Aorta (tissue), 5 donors: ENCODE measurements at places on chromosomes 16 and 17. TPM values are rescaled to one million over a fixed set of nuclear protein-coding genes. Genes with fewer than 3 reads are reported as not detected.

- H3K36me3 ChIP-seq, result no peaks in the 10 kb centered on the region
- no peaks in the 10 kb centered on the region for H3K27me3 ChIP-seq
- DNase-seq, result no peak
- no peaks in the 10 kb centered on the region for H3K4me1 ChIP-seq
- H3K27ac ChIP-seq, result no peak overlapping the region
Measured at GRCh38 chr17:31386542-31387075, 4.9 kb upstream of the RAB11FIP4 start.

- no peaks in the 10 kb centered on the region for H3K27me3 ChIP-seq
- DNase-seq, result no peak
- H3K4me3 ChIP-seq, result no peak overlapping the region
- peaks cover 4% of the 10 kb centered on the region for H3K36me3 ChIP-seq
- no peak overlapping the region for H3K27ac ChIP-seq
- no peaks in the 10 kb centered on the region for H3K4me1 ChIP-seq
Measured at GRCh38 chr16:88727871-88728270, 21.6 kb downstream of the CTU2 start.

DNA sequence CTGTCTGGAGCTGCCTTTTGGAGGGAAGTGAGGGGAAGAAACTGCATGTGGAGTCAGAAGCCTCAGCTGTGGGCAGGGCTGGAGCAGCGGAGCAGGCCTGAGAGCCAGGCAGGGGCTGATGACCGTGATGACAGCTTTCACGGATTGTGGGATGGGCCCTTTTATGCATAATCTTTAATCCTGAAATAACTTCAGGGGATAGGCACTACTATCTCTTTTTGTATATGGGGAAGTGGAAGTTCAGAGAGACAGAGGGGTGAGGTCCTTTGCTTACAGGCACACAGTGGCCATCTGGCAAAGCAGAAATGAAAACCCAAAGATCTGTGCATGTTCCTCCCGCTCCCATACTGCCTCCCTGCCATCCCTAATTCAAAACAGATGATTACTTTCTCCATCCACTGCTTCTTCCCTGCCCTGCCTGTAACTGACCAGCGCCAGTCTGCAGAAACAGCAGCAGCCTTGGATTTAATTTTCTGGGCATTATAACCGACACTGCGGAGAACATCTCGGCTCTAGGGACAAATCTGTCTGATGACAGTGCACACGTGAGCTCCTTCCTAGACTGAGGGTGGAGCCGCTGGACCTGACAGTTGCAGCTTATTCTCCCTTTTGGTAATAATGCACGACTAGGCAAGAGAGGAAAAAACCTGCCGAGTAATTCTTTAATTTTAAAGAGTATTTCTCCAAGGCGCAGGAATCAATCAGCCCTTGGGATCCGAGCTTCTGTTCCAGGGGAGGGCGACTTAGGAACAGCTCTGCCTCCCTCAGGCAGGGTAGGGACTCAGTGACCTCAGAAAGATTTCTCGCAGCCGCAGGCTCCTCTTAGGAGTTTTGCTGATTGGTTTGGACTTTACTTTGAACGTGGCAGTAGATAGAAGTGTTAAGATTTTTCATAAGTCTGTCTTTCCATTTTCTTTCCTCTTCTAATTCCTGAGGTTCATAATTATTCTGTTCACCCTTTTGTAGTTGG lies 95.4 kb downstream of the UTP18 start:
- no peak overlapping the region for H3K4me3 ChIP-seq
- no peak overlapping the region for H3K27ac ChIP-seq
- no peaks in the 10 kb centered on the region for H3K27me3 ChIP-seq
- no peak for DNase-seq

DNA sequence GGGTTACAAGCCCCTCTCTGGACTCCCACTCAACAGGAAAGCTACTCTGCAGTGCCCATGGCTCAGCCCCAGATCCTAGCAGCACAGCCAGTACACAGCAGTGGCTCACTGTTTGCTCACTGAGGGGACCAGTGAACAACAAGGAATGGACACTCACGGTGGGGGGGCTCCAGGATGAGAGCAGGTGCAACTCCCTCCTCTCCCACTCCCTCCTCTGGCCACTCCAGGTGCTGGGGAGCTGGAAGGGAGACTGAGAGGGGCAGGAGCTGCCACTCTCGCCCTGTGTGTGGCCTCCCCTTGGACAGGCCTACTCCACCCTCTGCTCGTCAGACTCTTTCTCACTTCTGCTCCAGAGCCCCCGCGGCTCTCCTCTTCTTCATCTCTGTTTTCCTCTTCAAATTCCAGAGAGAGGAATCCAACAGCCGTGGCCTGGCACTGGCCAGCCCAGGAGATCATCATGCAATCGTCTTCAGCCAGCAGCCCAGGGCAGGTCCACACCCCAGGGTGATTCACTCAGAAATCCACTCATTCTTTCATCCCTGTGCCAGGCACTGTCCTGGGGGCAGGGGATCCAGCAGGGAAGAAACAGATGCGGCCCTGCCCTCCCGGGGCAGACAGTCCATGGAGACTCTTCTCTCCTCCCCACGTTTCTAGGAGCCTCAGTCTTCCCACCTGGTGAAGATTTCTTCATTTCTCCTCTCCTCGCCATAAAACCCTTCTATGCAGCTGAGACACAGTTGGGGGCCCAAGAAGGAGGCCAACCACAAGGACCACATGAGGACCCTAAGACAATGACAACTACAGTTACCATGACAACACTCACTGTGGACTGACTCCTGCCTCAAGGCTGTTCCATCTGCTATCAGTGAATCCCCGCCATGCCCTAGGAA lies 30.7 kb downstream of the CFAP20 start:
- no peaks in the 10 kb centered on the region for H3K36me3 ChIP-seq
- no peak overlapping the region for H3K27ac ChIP-seq
- no peak overlapping the region for H3K4me3 ChIP-seq
- no peak for DNase-seq
- no peaks in the 10 kb centered on the region for H3K27me3 ChIP-seq
- H3K4me1 ChIP-seq, result no peaks in the 10 kb centered on the region

GRCh38 chr17:38415250-38416194 lies 12.7 kb upstream of the ARHGAP23 start:
- no peak for DNase-seq
- no peak overlapping the region for H3K27ac ChIP-seq
- H3K4me3 ChIP-seq, result no peak overlapping the region
- H3K27me3 ChIP-seq, result no peaks in the 10 kb centered on the region
- H3K4me1 ChIP-seq, result no peaks in the 10 kb centered on the region

The SBK1 gene
- 0.33 TPM for total RNA-seq

GRCh38 chr16:66601471-66601870 lies 3.0 kb upstream of the CMTM3 start:
- no peak overlapping the region for H3K4me3 ChIP-seq
- DNase-seq, result no peak
- H3K4me1 ChIP-seq, result no peaks in the 10 kb centered on the region

GRCh38 chr17:4843321-4844000 lies 10.3 kb downstream of the MINK1 start:
- no peaks in the 10 kb centered on the region for H3K27me3 ChIP-seq
- H3K27ac ChIP-seq, result no peak overlapping the region
- no peaks in the 10 kb centered on the region for H3K36me3 ChIP-seq
- DNase-seq, result no peak
